ENCODE measurements at places on chromosomes 4 and X.

GRCh38 chr4:139684351-139684750 lies 18.7 kb downstream of the MGST2 start:
- no peak for DNase-seq

DNA sequence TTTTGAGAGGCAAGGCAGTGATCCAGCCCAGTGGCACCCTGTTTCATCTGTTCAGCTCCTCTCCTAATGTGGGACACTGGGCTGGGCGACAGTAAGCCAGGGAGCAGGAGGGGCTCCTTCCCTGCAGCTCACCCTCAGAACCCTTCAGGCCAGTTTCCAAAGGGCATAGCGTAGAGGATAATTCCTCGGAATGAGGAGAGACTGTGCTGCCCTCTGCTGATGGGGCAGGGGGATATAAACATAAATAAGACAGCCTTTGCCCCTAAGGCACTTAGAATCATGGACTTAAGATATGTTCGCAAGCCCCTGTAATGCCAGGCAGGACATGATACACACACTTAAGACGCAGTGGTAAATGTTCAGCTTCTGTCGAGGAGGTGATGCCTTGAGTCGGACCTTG lies 27.9 kb upstream of the ZNF185 start:
- no peak for DNase-seq

DNA sequence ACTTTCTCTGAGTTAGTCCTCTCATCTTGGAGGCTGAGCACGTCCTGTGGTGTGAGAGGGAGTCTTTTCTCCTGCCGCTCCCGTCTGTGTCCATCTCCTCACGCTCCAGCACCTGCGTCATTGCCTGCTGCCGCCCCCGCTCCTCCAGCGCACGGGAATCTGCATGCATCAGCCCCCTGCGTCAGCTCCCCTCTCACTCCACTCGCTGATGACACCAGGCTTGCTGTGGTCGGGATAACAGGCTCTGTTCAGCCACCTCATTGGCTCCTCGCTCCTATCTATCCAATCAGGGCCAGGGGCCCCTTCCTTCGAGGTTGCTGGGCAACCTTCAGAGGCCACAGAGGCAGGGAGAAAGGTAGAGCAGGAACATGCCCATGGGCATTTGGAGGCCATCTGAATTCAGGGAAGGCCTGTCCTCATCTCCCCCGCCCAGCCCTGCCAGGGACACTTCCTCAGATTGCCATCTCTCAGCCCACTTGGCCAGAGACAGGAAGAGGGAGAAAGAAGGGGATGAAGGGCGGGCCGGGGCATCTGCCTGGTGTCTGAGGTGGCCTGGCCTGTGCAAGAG lies 9.3 kb downstream of the ZNF185 start:
- no peak for DNase-seq

GRCh38 chr4:149031399-149031798 lies 589.2 kb upstream of the NR3C2 start:
- no peak for DNase-seq

GRCh38 chrX:110171442-110171841 lies 146.4 kb downstream of the AMMECR1 start:
- DNase-seq = no peak

GRCh38 chr4:16217300-16218051 lies 8.8 kb downstream of the TAPT1 start:
- no peak for DNase-seq

GRCh38 chrX:134631426-134632346 lies 26.6 kb downstream of the PLAC1 start:
- peak; percentile 47 for DNase-seq

GRCh38 chr4:159051245-159052071 lies 51.4 kb upstream of the RAPGEF2 start:
- no peak for DNase-seq

- DNase-seq = peak; percentile 53
These were observed 130.9 kb downstream of the RNF150 start for GRCh38 chr4:141002323-141002805.

GRCh38 chr4:182111586-182111985 lies 131.6 kb upstream of the TENM3 start:
- DNase-seq = no peak

DNA sequence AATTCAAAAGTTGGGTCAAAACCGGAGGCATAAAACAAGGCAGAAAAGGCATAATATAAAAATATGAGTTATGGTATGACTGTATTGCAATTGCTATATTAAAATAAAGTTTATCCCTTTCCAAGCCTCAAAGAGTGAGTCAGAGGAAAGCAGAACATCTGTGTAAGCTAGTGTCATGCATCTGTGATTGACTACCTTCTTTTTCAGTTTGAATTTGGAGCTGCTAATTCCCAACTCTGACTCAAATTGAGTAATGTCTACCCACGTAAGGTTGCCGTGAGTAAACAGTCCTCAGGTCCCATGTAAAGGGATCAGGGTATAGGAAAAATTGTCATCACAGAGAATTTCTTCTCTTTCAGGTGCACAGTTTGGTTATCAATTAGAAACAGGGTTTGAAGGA lies 6.5 kb upstream of the SLITRK4 start:
- no peak for DNase-seq

DNA sequence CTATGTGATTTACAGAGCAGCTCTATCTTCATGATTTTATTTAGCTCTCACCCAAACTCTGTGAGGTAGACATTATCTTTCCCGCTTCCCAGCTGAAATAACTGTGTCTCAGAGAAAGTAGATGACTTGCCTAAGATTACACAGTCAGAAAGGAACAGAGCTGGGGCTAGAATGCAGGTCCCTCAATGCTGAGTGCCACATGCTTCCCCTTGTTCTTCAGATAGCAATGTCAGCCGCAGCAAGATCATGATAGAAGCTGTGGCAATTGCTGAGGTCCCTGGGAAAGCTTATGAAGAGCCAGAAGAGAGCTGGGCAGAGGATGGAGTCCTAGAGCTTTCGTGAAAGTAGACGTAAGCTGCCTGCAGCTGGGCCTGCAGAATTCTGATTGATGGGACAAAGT lies 11.1 kb upstream of the GABRE start:
- no peak for DNase-seq

DNA sequence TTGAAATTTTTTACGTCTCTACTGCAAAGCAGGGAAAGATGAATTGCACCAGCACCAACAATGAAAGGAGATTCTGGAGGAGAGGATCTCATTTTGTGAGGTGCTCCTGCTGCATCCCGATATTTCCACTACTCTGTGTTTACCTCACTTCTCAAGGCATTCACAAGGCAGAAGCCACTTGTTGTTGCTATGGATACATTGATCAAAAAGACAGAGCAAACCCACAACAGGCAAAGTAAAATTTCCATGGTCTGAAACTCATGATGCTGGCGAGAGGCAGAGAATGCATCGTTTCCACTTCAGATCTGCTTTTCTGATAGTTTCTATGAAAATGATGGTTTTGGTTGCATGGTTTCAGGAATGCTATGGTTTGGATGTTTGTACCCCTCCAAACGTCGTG lies 323.3 kb downstream of the ASMT start:
- no peak for DNase-seq

DNA sequence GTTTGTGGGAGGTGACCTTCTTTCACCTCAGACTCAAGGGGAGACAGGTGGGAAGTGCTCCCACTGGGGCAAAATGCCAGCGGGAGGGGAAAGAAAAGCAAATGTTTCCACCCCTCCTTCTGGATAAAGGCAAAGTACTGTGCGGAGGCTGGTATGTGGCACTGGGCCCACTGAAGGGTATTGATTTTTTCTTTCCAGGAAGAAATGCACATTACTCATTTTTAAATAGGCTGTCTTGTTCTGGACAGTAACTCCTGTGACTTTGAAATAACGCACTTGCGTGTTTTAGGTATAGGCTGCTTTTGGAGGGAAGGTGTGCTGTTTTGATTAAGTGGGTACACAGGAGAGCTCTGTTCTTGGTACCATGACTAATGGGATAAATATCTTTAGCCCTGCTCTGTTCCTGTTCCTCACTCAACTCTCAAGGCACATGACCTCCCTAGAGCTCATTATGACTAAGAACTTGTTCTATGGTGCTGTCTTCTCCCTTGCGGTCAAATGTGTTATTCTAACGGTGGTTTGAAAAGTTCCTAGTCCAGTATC lies 40.7 kb upstream of the MBTPS2 start:
- DNase-seq = no peak

GRCh38 chr4:1866189-1866661 lies 5.0 kb upstream of the NSD2 start:
- DNase-seq = peak; percentile 41

DNA sequence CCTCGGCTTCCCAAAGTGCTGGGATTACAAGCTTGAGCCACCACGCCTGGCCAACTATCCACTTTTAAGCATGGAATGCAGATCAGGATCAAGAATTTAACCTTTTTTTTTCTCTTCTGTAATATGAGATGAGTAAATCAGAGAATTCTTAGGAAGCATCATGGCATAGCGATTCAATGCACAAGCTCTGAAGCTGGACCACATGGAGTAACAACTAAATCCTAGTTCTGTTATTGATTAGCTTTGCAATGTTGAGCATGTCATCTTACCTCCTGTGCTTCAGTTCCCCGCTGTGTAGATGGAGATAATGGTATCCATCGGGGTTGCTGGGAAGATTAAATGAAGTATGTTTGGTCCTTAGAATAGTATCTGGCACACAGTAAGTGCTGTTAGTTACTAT lies 1.9 kb upstream of the SNX25 start:
- no peak for DNase-seq

DNA sequence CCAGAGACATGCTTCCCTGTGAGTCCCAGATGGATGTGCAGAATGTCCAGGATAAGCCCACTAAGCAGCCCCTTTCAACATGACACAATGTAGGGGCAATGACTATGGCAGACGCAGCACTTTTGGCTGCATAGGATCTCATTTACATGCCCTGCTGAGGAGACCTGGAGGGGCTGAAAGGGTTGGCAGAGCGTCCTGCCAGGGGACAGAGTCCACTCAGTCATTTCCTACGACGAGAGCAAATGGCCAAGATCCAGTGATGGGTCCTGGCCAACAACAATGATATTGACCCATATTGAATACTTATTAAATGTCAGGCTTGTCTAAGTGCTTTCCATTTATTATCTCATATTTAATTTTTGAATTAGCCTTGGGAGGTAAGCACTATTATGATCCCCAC lies 41.4 kb downstream of the LGI2 start:
- no peak for DNase-seq

GRCh38 chr4:60655356-60655755 lies 544.8 kb upstream of the ADGRL3 start:
- no peak for DNase-seq

DNA sequence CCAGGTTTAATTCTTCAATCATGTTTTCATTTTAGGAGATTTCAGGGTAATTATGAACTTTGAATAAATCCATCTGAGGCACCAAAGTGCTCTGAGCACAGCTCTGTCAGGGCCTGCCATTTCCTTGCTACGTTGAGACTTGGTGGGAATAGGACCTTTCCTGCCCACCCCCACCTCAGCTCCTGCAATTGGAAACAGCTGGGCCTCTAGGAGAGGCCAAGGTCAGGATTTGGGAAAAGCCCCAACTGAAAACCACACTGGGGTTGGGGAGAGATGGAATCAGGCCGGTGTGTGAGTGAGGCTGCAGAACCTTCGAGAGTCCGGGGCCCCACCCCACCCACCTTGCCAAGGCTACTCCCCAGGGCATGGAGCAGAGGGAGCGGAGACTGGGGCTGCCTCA lies 212.7 kb upstream of the BCOR start:
- DNase-seq = no peak

Data from WERI-Rb-1 (cell line).